Osteocyte (in vitro differentiated cells): ENCODE measurements at places on chromosomes 3 and 15.

- no peak for DNase-seq
Measured at GRCh38 chr3:189641776-189642175, 10.6 kb downstream of the TP63 start.

- no peak for DNase-seq
Measured at GRCh38 chr3:147304756-147305155, 101.6 kb downstream of the ZIC4 start.

GRCh38 chr3:86410587-86410986 is 580.4 kb downstream of the VGLL3 start:
- no peak for DNase-seq

GRCh38 chr15:64699751-64700388 is 75.5 kb downstream of the RBPMS2 start:
- no peak for DNase-seq

DNA sequence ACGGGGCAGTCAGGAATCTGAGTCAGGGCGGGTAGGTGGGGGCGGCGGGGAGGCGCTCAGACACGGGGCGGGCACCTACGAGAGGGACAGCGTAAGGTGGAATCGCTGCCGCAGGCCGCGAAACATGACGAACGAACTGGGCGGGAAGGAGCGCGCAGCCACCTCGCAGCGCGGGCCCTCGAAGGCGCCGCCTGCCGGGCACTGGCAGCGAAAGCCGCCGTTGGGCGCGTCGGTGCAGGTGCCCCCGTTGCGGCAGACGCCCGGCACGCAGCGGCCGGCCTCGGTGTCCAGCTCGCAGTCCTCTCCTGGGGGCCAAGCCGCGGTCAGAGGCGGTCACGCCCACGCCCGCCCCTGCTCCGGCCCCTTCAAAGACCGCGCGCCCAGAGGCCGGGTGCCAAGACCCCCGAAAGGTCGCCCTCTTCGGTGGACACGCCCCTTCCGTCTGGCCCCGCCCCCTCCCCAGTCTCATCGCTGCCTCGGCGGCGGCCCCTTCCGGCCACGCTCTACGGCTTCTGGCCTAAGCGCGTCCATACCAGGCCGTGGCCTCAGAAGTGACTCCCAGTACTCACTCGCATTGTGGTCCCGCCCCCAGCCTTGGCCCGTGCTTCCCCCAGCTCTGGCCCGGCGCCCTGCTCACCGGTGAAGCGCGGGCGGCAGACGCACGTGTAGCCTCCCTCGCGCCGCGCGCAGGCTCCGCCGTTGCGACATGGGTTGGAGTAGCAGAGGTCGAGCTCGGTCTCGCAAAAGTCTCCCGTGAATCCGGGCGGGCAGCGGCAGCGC is 6.4 kb downstream of the CELSR3 start:
- DNase-seq, result no peak

GRCh38 chr15:57090496-57090859 is 172.0 kb downstream of the TCF12 start:
- no peak for DNase-seq

DNA sequence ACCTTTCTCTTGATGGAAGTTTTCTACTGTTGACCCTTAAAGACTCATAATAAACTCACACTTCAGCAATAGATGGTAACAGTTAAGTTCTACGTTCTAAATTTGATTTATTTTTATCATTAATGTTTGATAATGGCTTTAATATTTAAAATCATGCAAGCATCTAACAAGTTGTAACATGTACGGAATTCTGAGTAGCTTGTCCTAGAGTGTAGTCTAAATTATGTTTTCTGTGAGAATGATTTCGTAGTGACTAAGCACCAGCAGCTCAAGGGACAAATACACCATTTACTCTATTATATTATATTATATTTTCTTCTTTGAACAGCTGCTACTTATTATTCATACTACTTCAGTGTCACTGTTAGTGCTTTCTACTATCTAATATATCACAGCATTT is 345.6 kb downstream of the NLGN1 start:
- no peak for DNase-seq

GRCh38 chr15:98896002-98896721 is 111.4 kb downstream of the PGPEP1L start:
- no peak for DNase-seq

- no peak for DNase-seq
Measured at GRCh38 chr3:43019826-43020225, 40.7 kb downstream of the GASK1A start.

DNA sequence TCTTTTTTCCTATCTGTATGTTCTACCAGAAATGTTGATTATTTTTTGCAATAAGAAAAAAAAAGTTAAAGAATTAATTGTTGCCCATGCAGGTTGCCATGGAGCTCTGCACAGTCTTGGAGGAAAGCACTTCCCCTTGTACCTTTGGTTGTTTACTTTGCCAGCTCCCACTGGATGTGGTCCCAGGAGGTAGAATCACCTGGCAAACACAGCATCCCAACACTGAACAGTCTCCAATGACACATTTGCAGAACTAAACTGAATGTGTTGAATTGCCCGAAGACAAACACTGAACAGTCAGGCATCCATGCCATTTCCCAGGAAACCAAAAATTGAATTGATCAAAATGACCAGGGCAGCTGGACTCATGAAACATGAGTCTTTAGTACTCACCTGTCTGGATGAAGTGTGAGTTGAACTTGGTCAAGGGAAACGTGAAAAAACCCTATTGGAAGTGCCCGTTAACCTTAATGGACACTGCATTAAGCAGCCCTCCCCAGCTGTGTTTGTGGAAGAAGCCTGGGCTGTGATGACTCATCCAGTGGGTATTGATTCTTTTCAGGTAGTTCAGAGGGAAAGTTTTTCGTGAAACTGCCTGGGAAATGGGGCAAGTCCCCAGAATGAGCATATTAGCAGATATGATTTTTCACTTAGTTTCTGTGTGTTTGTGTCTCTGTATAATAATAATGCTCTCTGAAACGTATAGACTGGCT is 284.7 kb upstream of the STT3B start:
- no peak for DNase-seq

GRCh38 chr15:93932164-93932776 is 299.1 kb upstream of the MCTP2 start:
- no peak for DNase-seq

DNA sequence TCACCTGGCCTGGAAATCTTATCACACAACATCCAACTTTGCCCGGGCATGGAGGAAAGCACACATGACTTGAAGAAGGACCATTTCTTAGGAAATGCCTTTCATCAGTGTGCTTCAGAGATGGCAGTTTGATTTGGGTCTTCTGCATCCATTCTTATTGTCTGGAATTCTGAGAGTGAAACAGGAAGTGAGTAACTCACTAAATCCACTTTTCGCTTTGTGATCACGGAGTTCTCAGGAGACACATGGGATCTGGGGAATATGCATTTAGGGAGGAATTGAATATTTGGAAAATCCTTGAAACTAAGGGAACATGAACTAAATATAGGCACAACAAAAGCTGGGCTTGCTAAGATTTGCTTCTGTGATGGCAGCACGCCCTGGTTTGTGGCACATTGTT is 212.5 kb upstream of the FEZF2 start:
- no peak for DNase-seq

DNA sequence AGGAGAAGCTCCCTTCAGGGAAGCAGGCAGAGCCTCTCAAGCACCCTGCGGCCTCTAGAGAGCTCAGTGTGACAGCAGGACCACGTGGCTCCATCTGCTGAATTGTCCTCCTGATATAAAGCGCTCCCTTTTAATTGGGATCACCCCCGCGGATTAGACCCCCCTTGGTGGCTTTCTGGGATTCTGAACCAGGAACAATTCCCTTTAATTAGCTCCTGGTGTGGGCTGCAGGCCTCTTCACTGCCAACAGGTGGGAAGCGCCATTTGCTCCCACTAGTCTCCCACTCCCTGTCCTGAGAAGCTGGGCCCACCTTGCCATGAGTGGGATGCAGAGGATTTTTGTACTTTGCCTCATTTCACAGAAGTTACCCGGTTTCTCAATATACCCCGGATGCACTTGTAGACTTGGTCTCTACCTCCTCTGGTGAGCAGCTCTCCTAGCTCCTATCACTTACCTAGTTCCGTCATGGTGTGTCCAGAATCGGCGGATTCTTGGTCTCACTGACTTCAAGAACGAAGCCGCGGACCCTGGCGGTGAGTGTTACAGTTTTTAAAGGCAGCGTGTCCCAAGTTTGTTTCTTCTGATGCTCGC is 592 bp downstream of the PGPEP1L start:
- peak; percentile 60 for DNase-seq

DNA sequence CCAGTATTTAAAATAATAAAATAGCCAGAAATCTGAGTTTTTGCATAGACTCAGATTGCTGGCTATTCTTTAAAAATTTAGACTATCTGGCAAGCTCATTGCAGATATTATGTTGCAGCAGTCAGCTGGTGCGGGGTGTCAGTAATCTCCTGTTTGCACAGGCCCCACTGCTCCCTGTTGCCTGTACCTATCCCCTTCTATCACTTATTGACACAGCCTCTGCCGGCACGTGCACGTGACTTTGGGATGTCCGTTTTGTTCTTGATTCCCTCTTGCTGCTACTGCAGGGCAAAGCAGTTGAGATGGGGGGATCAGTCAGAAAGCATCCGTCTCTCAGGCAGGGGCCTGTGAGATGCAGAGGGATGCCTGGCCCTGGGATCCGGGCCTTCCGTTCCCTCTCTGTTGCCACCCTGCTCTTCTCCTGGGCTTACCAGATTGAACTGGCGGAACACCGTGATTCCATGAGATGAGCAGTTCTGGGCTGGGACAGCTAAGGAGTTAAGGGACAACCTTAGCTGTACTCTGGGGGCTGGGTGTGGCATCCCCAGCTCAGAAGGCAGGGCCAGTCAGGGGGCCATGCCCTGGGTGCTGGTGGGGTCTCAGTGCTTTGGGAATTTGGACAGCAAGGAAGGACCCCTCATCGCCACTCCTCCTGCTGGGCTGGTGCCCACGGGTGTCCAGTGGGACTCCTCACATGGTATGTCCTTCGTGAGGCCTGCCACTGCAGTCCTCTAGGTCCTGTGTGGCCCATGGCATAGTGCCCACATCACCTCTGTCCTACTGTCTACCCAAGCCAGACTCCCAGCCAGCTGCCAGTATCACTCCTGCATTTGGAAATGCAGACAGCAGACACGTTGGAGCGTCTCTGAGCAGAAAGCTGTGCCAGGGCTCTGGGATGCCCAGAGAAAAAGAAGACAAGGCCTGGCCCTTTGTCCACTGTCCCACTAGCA is 11.8 kb downstream of the MRAS start:
- no peak for DNase-seq
